Activated effector memory CD4-positive, alpha-beta T cell treated with Interleukin-2 at 50 U/mL for 16 hours (primary cell): ENCODE measurements at places on chromosomes 11 and 22.

- DNase-seq, result peak; percentile 32
Measured at GRCh38 chr11:17730608-17731462, 3.7 kb upstream of the KCNC1 start.

- DNase-seq, result no peak
Measured at GRCh38 chr22:36395915-36396314, 8.1 kb upstream of the MYH9 start.

GRCh38 chr11:14578541-14578956 is 58.4 kb upstream of the PSMA1 start:
- peak; percentile 44 for DNase-seq

DNA sequence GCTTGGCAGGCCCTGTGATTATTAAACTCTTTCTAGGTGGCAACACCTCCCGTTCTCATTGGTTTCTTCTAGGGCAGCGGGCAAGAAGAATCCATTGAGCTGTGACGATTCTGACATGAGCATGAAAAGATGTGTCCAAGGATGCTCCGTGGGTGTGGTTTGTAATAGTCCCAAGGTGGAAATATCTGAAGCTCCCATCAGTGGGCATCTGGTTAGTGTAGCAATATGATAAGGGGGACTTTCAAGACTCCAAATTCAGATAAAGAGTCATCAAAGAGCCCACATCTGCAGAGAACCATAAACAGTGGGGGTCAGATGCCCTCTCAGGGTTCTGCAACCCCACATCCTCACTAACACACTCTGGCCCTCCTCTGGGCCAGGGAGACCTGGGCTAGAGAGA is 42.6 kb downstream of the TST start:
- DNase-seq, result no peak

- no peak for DNase-seq
Measured at GRCh38 chr11:134393638-134394037, 18.4 kb downstream of the B3GAT1 start.

- no peak for DNase-seq
Measured at GRCh38 chr11:703506-703905, 2.5 kb upstream of the EPS8L2 start.

GRCh38 chr11:7050191-7050590 is 29.9 kb downstream of the NLRP14 start:
- no peak for DNase-seq

- no peak for DNase-seq
Measured at GRCh38 chr22:23388517-23388890, 191.6 kb downstream of the IGLL1 start.

GRCh38 chr22:44738347-44738715 is 14.0 kb upstream of the ARHGAP8 start:
- DNase-seq, result no peak

DNA sequence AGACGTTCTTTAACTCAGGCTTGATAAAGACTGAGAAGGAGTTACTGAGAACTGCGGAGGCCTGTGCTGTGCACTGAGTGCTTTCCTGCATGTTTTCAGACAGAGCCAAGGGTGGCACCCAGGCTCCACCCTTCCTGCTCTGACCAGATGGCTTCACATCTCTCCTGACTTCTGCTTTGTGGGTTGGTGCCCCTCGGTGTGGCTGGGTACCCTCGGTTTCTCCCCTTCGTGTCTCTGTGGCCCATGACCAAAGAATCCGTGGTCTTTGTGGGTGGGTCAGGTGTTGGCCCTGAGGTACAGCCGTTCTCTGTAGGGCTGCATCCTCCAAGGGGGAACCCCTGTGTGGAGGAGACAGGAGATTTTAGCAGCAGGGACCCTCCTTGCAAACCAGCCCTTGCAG is 34.3 kb downstream of the GRIK4 start:
- no peak for DNase-seq

DNA sequence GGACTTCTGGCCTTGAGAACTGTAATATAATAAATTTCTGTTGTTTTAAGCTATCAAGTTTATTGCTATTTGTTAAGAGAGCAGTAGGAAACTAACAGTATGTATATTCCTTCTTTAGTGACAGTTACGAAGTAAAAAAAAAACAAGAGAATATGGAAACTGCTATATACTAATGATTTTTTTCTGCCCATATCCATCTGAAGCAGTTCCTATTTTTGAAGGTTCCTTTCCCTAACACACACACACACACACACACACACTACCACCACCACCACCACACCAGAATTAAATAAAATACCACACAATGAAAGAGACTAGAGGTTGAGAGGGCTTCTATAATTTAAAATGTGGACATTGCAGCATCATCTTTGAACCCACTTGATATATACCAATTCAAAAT is 44.4 kb upstream of the CARD18 start:
- no peak for DNase-seq

DNA sequence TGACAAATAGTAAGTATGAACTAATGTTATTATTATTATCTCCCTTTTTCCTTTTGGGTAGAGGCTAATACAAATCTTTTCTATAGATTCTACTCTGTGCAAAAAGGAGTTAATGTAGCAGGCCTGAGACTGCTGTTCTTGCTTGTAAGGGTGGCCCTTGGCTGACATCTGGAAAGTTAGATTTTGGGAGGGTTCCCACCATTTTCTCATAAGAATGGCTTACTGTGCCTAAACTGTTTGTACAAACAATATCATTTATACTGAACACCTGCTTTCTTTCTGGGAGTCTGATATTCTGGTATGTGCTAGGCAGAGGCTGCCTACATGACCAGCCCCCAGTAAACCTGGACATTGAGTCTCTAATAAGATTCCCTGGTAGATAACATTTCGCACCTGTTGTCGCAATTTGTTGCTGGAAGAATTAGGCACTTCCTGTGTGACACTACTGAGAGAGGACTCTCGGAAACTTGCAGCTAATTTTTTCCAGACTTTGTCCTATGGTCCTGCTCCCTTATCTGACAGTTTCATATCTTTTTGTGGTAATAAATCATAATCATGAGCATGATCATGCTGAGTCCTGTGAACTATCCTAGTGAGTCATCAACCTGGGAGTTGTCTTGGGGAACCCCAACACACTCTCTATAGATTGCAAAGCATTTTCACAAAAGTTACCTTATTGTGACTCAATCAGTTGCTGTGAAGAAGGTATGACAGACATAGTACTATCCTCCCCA is 257.7 kb upstream of the CCDC90B start:
- no peak for DNase-seq
